ENCODE measurements at places on chromosomes 3 and 15.

DNA sequence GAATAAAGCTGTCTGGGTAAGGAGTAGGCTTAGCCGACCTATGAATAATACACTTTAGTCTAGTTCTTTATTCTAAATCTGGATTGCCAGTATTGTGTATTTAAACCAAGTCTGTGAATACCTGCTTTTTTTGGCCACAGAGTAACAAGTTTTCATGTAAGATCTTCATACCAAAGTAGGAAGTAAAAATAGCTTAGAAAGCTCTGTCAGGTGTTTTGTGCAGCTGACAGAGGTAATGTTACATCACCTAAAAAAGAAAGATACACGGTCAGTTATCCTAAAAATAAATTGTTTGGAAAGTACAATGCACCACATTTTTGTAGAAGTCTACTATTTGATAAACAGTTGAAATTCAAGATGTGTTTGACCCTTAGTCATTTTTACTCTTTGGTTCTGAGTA lies 16.5 kb downstream of the CALML4 start:
- no peak for DNase-seq

DNA sequence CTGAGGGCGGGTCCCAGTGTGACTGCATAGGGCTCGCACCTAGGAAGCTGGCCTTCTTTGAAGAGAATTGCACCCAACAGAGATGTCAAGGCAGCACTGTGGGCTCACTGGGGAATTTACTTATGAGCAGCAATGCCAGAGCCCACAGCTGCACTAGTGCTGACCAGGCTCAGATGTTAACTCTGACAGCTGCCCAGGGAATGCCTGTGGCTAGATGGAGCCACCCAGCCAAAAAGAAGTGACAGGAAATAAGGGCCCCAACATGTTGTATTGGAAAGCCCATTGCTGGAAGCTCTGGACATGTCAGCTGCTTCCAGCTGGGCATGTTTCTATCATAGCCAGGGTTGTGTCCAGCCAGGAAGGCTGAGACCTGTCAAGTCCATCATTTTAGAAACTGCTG lies 90.9 kb upstream of the ZNF280D start:
- DNase-seq, result no peak

- no peak for DNase-seq
Observed at GRCh38 chr3:98744283-98744682, 18.9 kb upstream of the ST3GAL6 start.

DNA sequence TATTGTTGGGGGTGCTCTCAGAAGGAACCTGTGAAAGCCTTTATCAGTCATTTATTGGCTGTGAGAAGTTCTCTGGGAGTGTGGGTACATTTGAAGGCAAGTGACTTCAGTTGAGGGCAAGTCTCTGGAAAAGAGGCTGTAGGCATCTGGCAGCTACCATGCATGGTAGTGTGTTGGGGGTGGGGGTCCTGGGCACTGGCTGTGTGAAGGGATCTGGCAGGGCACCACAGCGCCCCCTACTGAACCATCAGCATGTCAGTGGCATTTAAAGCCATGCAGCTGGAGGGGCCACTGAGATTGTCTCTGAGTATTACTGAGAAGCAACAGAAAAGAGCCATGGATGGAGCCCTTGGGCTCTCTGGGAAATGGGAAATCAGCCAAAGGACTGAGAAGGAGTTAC lies 30.6 kb downstream of the CRTAP start:
- peak; percentile 81 for DNase-seq

- DNase-seq, result no peak
Observed at GRCh38 chr3:66933233-66933632, 64.9 kb upstream of the KBTBD8 start.

DNA sequence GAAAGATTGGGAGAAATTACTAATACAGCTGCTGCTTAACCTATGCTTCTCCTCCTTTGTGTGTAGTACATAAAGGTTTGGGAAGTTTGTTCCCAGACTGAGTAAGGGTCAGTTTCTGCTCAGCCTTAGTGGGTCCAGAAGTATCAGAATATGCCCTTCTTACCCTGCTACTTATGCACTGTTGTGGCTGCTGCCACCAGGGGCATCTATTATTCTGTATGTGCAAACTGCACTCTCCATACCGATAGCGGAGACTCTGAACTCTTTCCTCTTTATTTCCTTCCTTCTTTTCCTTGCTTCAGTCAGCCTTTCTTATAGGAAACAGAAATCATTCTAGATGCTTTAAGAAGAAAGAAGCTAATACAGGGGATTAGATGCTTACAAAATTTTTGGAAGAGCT lies 4.0 kb downstream of the NEDD4 start:
- DNase-seq, result no peak

- DNase-seq, result no peak
Observed at GRCh38 chr3:155013427-155013826, 66.7 kb upstream of the MME start.

DNA sequence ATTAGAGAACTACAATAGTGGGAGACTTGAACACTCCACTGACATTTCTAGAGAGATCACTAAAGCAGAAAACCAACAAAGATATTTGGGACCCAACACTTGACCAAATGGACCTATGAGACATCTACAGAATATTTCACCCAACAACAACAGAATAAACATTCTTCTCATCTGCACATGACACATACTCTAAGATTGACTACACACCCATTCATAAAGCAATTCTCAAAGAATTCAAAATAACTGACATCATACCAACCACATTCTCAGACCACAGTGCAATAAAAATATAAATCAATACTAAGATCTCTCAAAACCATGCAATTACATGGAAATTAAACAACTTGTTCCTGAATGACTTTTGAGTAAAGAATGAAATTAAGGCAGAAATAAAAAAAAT lies 473.7 kb downstream of the LPP start:
- no peak for DNase-seq

DNA sequence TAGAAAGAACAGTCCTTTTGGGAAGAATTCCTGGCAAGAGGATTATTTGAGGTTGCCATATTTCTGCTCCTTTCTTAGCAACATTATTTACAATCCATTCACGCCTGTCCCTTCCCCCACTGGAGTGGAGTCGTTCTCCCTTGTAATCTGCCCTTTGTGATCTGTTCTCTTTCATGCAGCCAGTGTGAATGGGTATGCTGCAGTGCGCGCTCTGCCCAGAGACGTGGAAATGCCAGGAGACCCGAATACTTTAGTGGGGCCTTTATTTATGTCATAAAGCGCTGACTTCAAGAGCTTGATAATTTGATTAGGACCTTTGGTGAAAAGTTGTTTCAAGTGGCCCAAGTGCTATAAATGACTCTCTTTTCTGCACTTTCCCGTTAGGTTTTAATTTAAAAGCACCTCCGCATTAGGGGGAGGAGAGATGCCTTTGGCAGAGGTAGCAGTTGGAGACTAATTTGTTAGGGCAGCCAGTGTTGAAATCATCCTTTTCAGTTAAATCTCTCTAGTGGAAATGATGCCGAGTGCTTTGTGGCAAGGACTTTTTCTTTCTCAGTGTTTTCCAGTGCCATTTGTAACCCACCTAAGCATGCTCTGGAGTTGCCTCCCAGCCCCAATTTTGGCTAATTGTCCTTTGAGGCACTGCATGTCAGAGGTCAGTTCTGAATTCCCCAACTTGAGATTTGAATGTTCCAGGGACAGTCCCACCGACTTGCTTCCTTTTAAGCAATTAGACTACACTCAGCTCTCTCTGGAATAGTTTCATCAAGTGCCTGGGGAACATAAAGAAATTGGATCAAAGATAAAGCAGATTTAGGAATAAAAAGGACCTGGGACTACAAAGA lies 52.4 kb downstream of the PSMD6 start:
- DNase-seq, result no peak

DNA sequence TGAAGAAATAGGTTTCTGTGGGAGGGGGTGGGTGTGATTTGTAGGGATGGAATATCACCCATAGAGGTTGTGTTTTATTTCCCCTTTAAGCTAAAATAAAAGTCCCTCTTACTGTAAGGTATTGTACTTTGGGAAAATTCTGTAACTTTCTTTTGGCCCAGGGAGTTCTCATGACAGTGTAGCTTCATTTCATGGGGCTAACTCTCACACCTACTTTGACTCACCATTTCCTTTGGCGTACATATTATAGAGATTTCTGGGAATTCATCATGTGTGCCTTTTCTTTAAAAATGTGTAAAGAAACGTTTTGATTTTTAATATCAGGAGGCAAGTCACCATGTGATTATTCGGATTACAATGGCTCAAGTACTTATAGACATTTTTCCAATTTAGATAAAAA lies 477.7 kb upstream of the CFAP20DC start:
- DNase-seq, result no peak

DNA sequence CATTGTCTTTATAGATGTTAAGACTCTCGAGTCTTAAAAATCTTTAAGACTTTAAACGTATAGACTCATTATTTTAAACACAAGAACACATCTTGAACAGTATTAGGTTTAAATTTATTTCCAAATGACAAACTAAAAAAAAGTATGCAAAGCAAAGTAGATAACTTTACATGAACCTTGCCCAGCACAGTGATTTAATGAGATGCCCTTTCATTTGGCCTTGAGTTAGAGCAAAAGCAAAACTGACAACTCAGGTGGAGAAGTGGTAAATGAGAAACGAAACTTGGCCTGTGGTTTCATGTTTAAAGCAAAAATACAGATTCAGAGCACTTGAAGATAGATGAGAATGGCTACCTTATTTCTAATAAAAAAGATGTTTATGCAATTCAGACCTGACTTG lies 8.6 kb downstream of the GPR15 start:
- DNase-seq, result peak; percentile 57

- DNase-seq, result no peak
Observed at GRCh38 chr3:157082305-157082982, 77.5 kb downstream of the CCNL1 start.

- DNase-seq, result peak; percentile 43
Observed at GRCh38 chr3:149830902-149831301, 17.9 kb downstream of the RNF13 start.

- peak; percentile 80 for DNase-seq
Observed at GRCh38 chr3:127652246-127652995, 20.3 kb upstream of the ABTB1 start.

DNA sequence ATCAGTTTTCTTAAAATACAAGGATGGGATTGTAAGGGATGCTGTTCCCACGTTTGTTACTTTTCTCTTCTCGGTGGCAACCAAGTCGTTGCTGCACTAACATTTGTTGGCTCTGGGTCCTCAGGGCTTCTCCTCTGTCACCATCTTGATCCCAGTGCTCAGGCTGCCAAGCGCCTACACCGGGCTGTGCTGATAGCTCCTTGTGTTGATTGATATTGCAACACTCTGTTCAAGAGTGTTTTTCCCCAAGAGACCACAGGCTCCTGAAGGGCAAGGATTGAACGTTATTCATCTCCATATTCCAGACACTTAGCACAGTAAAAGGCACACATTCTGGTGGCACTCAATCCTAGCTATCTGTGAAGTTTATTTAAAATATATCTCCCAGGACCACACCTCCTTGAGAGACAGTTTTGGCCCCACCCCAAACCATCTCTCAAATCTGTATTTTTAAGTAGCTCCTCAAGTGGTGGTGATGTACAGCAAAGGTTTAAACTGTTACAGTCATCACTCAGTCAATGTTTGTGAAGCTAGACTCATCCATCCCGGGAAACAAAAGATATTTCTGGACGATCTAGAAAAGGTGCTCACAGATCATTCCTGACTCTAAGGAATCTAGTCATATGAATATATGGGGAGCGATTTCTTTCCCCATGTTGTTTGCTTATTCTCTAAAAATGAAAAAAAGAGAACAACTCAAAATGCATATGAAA lies 38.5 kb upstream of the FOXP1 start:
- DNase-seq, result no peak

GRCh38 chr3:23036728-23037127 lies 166.4 kb upstream of the UBE2E2 start:
- DNase-seq, result no peak

Data from Karpas-422 (cell line).